ENCODE measurements at places on chromosomes 3 and 15. TPM values are rescaled to one million over a fixed set of nuclear protein-coding genes. Genes with fewer than 3 reads are reported as not detected.

GRCh38 chr15:58549785-58550074 is 117.9 kb downstream of the LIPC start:
- DNase-seq, result peak; percentile 51

ABHD10 gene
- 34.6 TPM for total RNA-seq

VWA5B2 gene
- total RNA-seq, result not detected

GRCh38 chr3:39752019-39752637 is 57.3 kb upstream of the MYRIP start:
- DNase-seq, result no peak

DNA sequence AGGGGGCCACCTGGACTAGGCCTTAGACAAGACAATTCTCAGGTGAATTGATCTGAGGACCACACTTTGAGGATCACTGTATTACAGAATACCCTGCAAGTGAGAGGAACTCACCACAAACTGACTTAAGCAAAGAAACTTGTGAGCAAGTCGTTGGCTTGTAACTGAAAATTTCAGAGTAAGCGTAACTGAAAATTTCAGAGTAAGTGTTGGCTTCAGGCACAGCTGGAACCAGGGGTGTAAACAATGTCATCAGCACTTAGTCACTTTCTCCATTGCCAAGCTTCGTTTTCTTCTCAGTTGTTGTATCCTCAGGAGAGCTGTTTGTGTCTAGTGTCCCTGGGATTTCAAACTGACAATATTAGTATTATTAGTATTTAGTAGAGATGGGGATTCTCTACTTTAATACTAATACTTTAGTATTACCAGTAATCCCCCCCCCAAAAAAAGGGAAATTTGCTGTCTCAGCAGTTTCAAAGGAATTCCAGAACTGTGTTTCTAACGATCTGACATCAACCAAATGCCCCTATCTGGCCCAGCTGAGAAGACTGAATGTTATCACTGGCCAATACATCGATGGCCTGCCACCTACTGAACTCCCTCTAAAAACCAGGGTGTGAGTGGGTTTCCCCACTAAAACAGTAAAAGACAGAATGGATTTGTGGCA is 474.4 kb downstream of the NTRK3 start:
- DNase-seq, result no peak

DNA sequence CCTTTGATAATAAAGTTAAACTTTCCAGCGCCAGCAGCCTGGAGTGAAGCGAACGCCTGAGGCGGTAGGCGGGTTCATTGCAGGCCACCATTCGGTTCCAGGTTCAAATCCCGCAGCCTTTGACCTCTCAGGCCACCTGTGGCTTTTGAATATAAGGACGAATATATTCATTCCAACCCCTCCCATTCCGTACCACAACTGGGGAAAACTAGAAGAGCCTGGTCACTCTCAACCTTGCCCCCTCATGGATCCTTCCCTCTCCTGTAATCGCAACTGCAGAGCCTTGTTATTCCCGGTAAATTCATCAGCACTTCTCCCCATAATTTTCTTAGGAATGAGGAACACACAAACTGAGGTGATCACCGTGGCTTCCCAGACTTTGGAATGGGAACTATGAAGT is 35.2 kb downstream of the ZIC4 start:
- DNase-seq, result no peak

TRPM1 gene
- total RNA-seq, result not detected

C3orf70 gene
- total RNA-seq, result 2.2 TPM

GRCh38 chr15:92665100-92665555 is 9.6 kb upstream of the FAM174B start:
- DNase-seq, result no peak

CHD2 gene
- 59.5 TPM for total RNA-seq

UBAP1L gene
- total RNA-seq, result 2.4 TPM

- no peak for DNase-seq
Observed at GRCh38 chr3:57864853-57865252, 108.7 kb downstream of the SLMAP start.

GRCh38 chr3:96169111-96169766 is 645.2 kb upstream of the EPHA6 start:
- no peak for DNase-seq

TMOD2 gene
- total RNA-seq, result 8.3 TPM

DNA sequence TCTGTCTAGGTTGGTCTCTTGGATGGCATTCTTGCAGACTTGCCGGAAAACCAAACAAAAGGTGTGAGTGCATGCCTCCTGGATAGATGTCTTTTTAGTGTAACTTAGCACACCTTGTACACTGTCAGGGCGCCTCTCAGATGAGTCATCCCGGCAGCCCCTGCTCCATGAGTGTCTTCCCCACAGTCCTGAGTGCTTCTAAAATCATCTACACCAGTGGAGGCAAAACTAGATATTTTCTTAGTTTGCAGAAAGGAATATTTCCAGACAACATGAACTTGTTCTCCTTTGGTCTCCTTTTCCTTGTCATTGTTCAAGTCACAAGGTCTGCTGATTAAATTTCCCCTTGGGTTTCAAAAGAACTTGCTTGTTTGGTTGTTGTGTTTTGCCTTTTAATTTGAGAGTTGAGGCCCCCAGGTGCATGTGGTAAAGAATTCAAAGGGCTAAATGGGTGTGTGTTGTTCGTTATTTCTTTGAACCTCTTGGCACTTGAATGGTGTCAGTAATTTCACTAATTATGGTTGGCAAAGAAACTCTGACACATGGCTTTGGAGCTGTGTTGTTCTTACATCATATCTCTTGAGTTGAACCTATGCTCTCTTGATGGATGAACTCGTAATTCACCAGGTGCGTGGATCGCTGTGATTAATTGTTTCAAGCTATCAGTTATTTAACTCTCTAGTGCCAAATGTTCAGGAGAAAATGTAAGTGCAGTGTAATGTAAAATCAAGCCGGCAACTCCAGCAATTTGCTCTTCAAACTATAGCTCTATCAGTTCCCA is 98.2 kb downstream of the IGF1R start:
- DNase-seq, result no peak

TJP1 gene
- 138 TPM for total RNA-seq

- DNase-seq, result no peak
Observed at GRCh38 chr15:90619939-90620338, 90.2 kb downstream of the CRTC3 start.

PIK3R4 gene
- 13.4 TPM for total RNA-seq

GRCh38 chr3:16255726-16256125 is 9.0 kb downstream of the DPH3 start:
- DNase-seq, result no peak

GRCh38 chr15:67089217-67090193 is 24.1 kb downstream of the SMAD3 start:
- peak; percentile 46 for DNase-seq

- no peak for DNase-seq
Observed at GRCh38 chr3:29679944-29680343, 399.1 kb downstream of the RBMS3 start.

GRCh38 chr15:60551147-60551780 is 72.3 kb upstream of the ICE2 start:
- DNase-seq, result no peak

DNA sequence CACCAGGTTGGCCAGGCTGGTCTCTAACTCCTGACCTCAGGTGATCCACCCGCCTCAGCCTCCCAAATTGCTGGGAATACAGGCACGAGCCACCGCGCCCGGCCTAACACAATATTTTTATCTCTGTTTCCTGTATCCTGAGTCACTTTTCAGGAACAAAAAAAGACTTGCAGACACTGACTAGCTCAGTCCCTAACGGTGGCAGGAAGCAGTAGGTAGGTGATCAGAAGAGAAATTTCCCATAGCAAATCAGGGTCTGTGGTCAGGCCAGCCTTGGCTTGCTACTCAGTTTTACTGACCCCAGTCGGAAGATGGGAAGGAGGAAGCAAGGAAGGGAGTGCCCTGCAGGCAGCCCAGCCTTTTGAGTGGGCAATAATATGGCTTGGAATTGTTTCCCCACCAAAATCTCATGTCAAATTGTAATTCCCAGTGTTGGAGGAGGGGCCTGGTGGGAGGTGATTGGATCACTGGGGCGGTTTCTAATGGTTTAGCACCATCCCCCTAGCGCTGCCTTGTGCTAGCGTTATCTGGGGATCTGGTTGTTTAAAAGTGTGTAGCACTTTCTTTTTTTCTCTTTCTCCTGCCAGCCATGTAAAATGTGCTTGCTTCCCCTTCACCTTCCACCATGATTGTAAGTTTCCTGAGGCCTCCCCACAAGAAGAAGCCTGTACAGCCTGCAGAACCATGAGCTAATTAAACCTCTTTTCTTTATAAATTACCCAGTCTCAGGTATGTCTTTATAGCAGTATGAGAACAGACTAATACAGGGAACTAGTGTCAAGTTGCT is 19.5 kb upstream of the CDCP1 start:
- DNase-seq, result peak; percentile 15

CLEC3B gene
- 77.1 TPM for total RNA-seq

GRCh38 chr3:5126586-5126985 is 4.5 kb downstream of the ARL8B start:
- no peak for DNase-seq

VIPR1 gene
- total RNA-seq, result 0.89 TPM

RTP1 gene
- not detected for total RNA-seq

ERICH6 gene
- 0.19 TPM for total RNA-seq

GRCh38 chr15:63243101-63243500 is 34.3 kb upstream of the APH1B start:
- DNase-seq, result no peak

DNA sequence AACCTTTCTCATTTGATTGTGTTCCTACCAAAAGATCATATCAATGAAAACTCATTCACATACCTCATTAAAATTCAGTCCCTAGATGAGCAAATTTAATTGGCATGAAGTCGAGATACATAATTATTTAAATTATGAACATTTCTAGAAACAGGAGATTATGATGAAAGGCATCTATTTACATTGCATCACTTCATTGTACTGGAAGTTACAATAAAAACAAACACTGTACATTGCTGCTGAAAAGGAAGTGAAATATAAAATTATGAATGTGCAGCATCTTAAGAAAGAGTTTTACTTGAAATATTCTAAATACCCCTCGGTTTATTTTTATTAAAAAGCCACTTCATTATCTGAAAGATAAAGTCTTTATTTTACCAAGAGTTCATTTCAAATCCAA is 163.4 kb upstream of the ZNF385D start:
- DNase-seq, result no peak

GRCh38 chr15:60635507-60636352 is 156.8 kb upstream of the ICE2 start:
- DNase-seq, result no peak

GRCh38 chr3:176005564-176005963 is 1146.4 kb downstream of the NAALADL2 start:
- no peak for DNase-seq

DNA sequence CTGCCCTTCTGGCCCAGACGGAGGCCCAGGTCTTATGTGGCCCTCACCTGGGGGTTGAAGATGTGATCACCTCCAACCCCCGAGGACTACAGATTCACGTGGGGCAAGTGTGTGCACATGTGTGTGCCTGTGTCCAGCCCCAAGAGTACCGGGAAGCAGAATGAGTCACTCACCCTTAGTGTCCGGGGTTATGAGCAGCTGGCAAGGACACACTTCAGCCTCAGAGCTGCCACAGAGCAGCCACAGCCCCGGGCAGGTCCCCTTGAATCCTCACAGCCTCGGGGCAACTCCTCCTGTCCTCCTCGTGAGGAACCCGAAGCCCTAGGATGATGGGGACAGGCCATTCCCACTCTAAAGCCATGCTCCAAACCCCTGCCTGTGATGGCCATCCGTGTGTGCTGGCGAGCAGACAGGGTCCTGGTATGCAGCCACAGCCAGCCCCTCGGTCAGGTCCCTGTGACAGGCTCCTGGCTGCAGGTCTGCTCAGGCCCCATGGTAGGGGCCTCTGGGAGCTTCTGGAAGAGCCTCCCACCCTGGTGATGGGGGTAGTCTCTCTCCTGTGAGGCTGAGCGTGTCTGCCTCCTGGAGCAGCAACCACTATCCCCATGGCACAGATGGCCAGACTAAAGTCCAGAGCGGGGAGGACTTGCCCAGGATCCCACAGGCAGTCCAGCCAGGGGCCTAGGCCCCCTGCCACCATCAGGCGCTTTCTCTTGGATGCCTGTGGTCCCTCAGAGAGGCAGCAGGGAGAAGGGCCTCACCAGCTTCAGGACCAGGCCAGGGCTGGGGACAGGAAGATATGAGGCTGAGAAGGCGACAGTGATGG is 852 bp downstream of the STAB1 start:
- DNase-seq, result no peak

DNA sequence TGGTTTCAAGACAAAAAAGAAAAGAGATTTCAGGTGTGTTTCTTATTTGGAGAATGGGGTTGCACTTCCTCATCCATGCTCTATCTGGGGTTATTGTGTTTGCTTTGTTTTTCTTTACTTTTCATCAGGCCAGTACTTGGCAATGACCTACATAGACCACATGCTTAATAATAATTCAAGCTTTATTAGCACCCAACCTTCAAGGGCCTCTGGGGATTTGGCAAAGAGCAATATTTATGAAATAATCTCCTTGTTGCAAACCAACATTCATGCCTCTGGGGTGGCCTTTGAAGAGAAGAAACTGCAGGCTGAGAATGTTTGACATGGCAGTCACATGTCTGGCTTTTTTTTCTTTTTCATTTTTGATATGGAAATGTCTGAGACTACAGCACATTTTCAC is 68.2 kb upstream of the SNRK start:
- no peak for DNase-seq

- no peak for DNase-seq
Observed at GRCh38 chr3:137222736-137223225, 265.0 kb downstream of the IL20RB start.

APOD gene
- total RNA-seq, result 692 TPM

GRCh38 chr3:194095464-194095863 is 40.5 kb upstream of the HES1 start:
- DNase-seq, result no peak

LRRC31 gene
- total RNA-seq, result not detected

GRCh38 chr3:66552846-66553245 is 52.0 kb upstream of the LRIG1 start:
- DNase-seq, result no peak

GP9 gene
- 0.27 TPM for total RNA-seq
